ENCODE measurements at places on chromosomes 13 and 19.

- no peak for DNase-seq
Observed at GRCh38 chr19:3441986-3442329, 38.4 kb downstream of the SMIM24 start.

- DNase-seq: no peak
Observed at GRCh38 chr13:35984776-35985453, 146.3 kb downstream of the DCLK1 start.

- no peak for DNase-seq
Observed at GRCh38 chr13:37929308-37929707, 59.7 kb upstream of the TRPC4 start.

- DNase-seq: no peak
Observed at GRCh38 chr13:98098516-98098915, 44.4 kb upstream of the FARP1 start.

DNA sequence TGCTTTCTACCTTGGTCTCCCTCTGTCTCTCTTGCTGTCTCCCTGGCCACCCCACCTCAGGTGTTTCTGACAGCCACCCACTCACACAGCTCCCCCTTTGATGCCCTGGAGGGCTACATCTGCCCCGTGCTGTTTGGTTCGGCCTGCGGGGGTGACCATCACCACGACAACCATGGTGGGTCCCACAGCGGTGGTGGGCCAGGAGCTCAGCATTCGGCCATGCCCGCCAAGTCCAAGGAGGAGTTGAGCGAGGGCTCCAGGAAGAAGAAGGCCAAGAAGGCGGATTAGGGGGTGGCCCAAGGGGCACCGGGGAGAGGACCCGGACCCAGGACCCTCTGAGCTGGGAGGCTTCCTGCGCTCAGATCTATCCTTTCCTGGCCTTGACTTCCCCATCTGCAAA is 27.1 kb downstream of the TMEM38A start:
- DNase-seq: no peak

- DNase-seq: no peak
Observed at GRCh38 chr19:15402411-15403150, 16.2 kb downstream of the AKAP8L start.

DNA sequence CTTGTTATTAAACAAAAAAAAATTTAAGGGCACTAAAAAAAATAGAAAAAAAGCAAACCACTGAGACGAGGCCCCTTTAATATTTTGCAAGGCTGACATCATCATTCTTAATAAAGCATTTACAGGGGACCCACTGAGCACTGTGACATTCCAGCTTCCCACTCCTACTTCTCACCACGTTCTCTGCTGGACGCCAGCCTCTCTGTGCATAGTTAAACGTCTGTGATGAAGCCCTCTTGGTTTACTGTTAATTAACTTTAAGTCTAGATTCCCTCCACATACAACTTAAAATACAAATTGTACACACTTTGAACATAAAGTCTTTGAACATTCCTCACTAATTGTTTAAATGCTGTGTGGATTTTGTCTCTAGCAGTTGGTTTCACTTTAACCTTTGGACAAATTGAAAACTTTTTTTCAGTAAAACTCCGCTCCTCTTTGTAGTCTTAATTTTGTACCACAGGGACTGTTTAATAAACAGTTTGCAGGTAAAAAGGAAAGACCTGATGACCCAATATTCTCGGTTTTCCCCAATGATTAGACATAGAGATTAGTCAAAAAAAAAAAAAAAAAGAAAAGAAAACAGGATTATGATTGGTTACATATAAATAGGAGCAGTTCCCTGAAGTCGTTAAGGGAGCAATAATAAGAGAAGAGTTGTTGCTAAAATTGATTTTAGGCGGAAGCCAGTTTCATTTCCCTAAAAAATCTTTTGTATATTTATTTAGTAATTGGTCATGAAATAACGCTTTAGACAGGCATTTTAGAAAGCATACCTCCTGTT is 219.8 kb downstream of the MZT1 start:
- no peak for DNase-seq

- no peak for DNase-seq
Observed at GRCh38 chr19:11814700-11815035, 595 bp downstream of the ZNF440 start.

DNA sequence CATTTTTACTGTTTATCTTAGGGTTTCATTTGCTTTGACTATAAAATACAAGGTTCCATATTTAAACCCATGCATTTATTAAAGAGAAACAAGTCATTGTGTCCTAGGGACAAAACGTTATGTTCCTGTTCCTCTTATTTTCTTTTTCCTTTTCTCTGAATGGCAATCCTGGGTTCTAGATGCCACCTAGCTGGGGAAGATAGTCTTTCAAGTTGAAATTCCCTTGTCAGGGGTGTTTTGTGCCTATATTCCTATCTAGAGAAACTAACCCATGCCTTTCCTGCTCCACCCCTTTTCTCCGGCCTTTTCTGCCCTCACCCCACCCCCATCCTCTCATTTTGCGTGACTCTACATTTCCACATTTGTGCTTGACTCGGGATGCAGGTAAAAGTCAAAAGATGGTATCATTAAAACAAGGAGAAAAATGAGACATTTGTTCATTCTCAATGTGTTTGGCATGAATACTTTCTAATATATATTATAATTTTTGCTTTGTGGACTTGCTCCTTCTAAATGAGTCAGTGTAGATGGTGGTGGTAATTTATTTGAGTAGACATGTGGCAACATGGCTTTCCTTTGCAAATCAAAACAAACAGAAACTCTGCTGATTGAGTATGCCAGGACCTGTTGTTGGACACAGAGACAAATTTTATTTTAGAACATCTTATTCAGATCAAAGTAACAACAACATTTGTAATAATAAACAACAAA is 26.8 kb upstream of the STARD13 start:
- no peak for DNase-seq

GRCh38 chr13:75319254-75319653 is 162.7 kb downstream of the TBC1D4 start:
- DNase-seq: no peak

DNA sequence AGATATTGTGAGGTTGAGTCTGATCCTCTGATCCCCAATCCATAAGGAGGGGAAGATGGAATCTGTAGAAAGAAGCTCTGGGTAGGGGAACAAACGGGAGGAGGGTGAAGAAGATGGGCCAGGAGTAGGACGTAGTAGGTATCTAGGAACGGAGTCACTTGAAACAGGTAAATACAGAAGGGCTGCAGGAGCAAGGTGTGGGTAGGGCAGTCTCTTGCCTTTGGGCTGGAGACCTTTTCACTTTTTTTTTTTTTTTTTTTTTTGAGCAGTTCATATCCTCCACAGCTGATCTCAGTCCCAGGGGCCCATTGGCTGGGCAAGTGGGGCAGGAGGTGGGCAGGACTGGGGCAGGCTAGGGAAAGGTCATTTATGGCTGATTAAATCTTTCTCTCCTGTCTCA is 1.5 kb downstream of the BCKDHA start:
- no peak for DNase-seq

DNA sequence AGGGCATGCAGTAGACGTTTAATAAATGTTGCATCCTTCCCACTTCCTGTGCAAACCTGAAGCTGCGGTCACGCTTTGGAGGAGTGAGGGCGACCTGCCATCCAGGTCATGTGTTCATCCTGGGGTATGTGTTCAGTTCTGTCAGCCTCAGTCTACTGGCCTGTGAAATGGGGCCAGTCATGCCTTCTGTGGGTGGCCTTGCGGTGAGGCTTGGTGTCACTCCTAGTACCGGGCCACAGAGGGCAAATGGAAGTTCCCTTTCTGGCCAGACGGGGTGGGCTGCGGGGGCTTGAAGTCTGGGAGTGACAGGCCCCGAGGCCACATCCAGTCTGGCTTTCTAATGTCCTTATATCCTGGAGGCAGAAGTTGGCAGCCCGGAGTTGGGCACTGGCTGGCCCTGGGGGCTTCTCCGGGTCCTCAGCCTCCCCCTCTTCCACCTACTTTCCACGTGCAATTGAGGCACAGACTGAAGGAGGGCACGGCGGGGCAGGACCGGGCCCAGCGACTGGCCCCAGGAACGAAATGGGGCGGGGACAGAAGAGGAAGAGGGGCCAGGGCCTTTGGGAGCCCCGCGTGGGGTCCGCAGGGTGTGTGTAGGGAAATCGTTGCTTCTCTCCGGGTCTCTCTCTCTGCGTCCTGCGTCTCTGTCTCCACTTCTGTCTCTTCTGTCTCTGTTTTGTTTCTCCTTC is 11.1 kb downstream of the PDE4A start:
- no peak for DNase-seq

GRCh38 chr13:79034341-79034740 is 371.7 kb downstream of the RBM26 start:
- DNase-seq: no peak

DNA sequence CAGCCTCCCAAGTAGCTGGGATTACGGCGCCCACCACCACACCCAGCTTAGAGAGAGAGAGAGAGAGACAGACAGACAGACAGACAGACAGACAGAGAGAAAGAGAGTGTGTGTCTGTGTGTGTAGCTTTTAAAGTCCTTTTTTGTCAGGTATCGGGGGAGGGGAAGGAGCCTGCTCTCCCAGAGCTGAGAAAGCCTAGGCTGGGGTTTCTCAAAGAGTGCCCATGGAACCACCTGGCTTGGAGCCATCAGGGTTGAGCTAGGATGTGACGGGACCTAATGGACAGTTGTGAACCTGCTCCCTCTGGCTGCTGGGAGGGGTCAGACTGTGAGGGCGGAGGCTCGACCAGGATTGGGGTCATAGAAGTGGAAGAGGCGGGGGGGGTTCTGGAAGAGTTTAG is 16.6 kb downstream of the RFX1 start:
- DNase-seq: no peak

- DNase-seq: no peak
Observed at GRCh38 chr13:74305876-74306275, 171.7 kb upstream of the KLF12 start.

DNA sequence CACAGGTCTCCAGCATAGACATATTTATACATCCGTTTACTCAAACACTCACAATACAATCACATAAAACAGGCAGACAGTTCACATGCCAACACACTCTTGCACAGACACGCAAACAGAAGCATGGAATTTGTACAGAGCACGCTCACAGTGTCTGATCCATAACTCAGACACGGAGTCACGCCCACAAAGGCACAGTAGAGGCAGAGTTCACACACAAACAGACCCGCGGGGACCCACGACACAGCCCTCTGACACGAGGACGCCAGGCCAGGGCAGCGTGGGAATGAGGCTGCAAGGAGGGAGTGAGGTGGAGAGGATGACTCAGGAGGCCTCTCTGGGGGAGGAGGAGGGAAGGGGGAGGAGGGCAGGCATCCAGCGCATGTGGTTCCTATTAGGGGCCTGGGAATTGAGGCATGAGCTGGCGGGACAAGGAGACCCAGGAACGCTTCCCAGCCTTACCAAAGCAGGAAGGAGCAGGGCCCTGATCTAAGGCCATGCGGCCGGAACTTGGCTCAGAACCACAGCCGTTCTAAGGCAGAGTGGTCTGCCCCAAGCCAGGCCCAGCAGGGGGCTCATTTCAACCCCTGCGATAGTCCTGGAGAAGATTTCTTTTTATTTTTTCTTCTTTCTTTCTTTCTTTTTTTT is 9.1 kb upstream of the OLFM2 start:
- no peak for DNase-seq

- DNase-seq: no peak
Observed at GRCh38 chr13:68940049-68940448, 1167.6 kb upstream of the ATXN8OS start.

- DNase-seq: peak; percentile 12
Observed at GRCh38 chr19:35987571-35987896, 7.5 kb upstream of the SDHAF1 start.

Data from OCI-LY7 (cell line).